ENCODE measurements at places on chromosomes 16 and 17. TPM values are rescaled to one million over a fixed set of nuclear protein-coding genes. Genes with fewer than 3 reads are reported as not detected.

The CPHXL2 gene
- polyA plus RNA-seq: 0.16 TPM

The C17orf67 gene
- polyA plus RNA-seq: 2.6 TPM

The PABPN1L gene
- polyA plus RNA-seq: 0.13 TPM

The UBB gene
- polyA plus RNA-seq: 1,915 TPM

The ALDH3A1 gene
- 0.67 TPM for polyA plus RNA-seq

The RHBDL3 gene
- polyA plus RNA-seq: 1.3 TPM

The PMFBP1 gene
- polyA plus RNA-seq: 5.8 TPM

The CLEC3A gene
- polyA plus RNA-seq: not detected

The KRTAP2-3 gene
- polyA plus RNA-seq: not detected

The MGAT5B gene
- 1.6 TPM for polyA plus RNA-seq

The PYDC1 gene
- not detected for polyA plus RNA-seq

The SPNS1 gene
- polyA plus RNA-seq: 43.3 TPM

The KRT23 gene
- 0.21 TPM for polyA plus RNA-seq

The LIG3 gene
- polyA plus RNA-seq: 27.2 TPM

The LHX1 gene
- not detected for polyA plus RNA-seq

The CENPT gene
- 63.5 TPM for polyA plus RNA-seq

The ITGB4 gene
- 7.6 TPM for polyA plus RNA-seq

The RAB11FIP4 gene
- polyA plus RNA-seq: 8.4 TPM

The TMEM98 gene
- polyA plus RNA-seq: 257 TPM

The OGFOD3 gene
- polyA plus RNA-seq: 20.5 TPM

The SLC47A1 gene
- 0.75 TPM for polyA plus RNA-seq

The COX6A2 gene
- polyA plus RNA-seq: not detected

The PRCD gene
- 6.2 TPM for polyA plus RNA-seq

The CD300E gene
- 0.29 TPM for polyA plus RNA-seq

The CCL5 gene
- polyA plus RNA-seq: 4.4 TPM

The MEOX1 gene
- polyA plus RNA-seq: 0.64 TPM

The CCDC137 gene
- polyA plus RNA-seq: 15.9 TPM

The SCO1 gene
- 25.9 TPM for polyA plus RNA-seq

The SPNS2 gene
- 30.7 TPM for polyA plus RNA-seq

The TNP2 gene
- polyA plus RNA-seq: not detected

The LITAFD gene
- polyA plus RNA-seq: 0.15 TPM

The KRTAP2-2 gene
- polyA plus RNA-seq: not detected

The CA5A gene
- polyA plus RNA-seq: 0.12 TPM

The ATP1B2 gene
- polyA plus RNA-seq: 25.5 TPM

The DNAI2 gene
- polyA plus RNA-seq: 0.64 TPM

The CRHR1 gene
- polyA plus RNA-seq: 0.17 TPM

The SP2 gene
- polyA plus RNA-seq: 24.1 TPM

The CBX8 gene
- 8.1 TPM for polyA plus RNA-seq

The DPEP2 gene
- 3.0 TPM for polyA plus RNA-seq

The SAMD14 gene
- 19.7 TPM for polyA plus RNA-seq

The KRTAP9-8 gene
- polyA plus RNA-seq: not detected

The ZNF624 gene
- polyA plus RNA-seq: 10.0 TPM

The PRR14 gene
- 39.9 TPM for polyA plus RNA-seq
